ENCODE measurements at places on chromosomes 3 and 15.
A peak's percentile ranks its signal among the peaks of the same experiment; 100 is the strongest.

DNA sequence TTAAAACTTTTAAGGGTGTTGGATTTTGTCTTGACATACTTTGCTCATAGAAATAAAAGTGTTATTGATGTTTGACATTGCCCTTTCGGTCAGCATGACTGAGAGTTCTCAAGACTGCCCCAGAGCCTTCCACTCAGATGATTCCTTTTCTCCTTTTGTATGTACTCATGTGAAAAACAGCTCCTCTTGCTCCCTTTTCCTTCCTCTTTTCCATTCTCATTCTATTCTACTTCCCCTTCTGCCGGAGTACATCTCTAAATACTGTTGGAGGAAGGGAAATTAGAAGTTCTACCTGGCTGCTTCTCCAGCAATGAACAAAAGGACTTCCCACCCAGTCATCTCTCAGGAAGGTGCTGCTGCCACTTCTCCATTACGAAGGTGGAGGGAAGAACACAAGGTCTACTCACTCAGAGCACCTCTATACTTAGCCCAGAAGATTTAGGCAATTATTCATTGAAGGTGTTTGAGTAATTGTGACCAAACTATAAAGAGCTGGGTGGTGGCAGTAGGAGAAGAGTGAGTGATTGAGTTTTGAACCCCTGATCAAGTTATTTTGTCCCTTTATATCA, 163.8 kb upstream of the MBNL1 start:
- DNase-seq = no peak

GRCh38 chr15:76065245-76065644, 5.5 kb downstream of the TMEM266 start:
- DNase-seq = peak; percentile 60

DNA sequence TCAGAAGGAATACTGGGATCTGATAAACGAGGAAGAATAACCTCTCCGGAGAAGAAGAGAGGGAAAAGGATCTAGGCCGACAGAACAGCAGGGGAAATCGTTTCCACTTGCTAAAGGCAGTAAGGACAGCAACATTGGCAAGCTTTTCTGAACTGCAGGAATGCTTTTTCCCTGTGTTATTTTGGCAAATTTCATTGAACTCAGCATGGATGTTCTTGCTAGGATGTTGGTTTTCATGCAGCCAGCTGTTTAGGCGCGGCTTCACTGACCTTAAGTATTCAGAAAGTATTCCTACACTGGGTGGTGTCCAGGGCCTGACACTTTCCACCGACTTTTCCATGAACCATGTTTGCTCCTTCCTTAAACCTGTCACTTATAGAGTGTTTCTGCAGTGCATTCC, 489.7 kb downstream of the CNTN3 start:
- peak; percentile 62 for DNase-seq

- no peak for DNase-seq
Observed at GRCh38 chr3:27385504-27385903, 16.3 kb upstream of the NEK10 start.

DNA sequence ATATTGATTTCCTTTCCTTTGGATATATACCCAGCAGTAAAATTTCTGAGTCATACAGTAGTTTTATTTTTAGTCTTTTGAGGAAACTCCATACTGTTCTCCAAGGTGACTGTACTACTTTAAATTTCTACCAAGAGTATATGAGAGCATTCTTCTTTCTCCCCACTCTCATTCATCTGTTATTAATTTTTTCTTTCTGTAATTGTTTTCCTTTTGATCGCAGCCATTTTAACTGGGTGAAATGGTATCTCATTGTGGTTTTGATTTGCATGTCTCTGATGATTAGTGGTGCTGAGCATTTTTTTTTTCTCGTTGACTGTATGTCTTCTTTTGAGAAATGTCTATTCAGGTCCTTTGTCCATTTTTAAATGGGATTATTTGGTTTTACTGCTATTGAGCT, 18.3 kb upstream of the VGLL3 start:
- DNase-seq = no peak

DNA sequence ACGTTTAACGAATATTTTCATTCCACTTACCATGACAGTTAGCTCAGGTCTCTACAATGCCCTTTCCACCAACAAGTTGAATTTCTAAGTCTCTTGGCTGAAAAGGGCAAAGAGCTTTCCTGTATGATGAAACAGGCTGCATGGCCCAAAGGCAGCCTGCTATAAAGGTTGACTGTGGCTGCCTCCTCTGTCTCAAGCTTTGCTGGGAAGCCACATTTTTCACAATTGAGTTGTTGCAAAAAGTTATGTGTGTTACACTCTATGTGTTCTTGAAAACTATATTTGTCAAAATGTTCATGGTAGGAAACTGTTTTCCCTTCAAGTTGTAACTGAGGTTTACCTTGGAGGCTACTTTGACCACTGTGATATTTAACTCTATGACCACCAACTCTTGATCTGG, 49.5 kb downstream of the DZIP1L start:
- no peak for DNase-seq

GRCh38 chr3:7881946-7882345, 619.7 kb upstream of the LMCD1 start:
- no peak for DNase-seq

DNA sequence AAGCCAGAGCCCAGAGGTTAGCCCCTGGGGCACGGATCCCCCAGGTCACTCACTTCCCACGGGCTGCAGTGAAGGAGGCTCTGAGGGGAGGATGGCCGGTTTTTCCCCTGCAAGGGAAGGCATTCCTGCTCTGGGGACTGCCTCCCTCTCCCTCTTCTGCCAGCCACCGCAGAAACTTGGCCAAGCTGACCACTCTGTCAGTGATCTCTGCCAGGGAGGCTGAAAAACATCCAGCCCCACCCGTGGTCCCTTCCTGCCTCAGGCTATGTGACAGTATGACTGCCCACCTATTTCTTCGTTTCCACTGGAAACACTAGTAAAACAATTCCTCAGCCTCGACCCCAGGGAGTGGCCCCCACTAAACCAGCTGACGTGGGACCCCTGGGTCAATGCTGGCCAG, 14.6 kb upstream of the FANCD2 start:
- peak; percentile 14 for DNase-seq

All from G401 (cell line).